Prostate gland (tissue), 2 donors: ENCODE measurements at places on chromosomes 12 and 14.

DNA sequence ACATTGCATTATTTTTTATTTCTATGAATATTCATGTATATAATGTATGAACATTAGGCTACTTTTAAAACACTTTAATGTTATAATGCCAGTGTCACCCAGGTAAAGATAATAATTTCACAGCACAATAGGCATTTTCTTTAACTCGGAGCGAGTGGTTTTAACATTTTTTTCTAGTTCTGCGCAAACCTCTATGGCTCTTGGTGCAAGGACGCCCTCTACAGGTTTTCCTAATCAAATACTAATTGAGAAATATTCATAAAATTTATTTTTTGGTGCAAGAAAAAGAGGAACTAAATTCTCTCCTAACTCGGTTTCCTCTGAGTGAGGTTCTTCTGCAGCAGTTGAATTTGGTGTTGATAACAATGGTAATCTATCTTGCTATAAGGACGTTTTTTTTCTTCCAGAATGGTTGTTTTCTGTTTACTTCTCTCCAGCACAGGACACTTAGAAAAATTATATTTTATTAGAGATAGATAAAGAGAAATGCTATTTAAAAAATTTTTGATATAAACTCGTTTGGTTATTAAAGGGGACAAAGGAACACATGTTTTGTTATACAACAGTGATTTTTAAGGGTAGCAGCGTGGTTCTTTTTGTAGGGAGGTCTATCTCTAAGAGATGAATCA, 2.4 kb upstream of the WIF1 start:
- no peak for DNase-seq

GRCh38 chr14:91375720-91376452, 41.7 kb downstream of the CCDC88C start:
- no peak for DNase-seq

DNA sequence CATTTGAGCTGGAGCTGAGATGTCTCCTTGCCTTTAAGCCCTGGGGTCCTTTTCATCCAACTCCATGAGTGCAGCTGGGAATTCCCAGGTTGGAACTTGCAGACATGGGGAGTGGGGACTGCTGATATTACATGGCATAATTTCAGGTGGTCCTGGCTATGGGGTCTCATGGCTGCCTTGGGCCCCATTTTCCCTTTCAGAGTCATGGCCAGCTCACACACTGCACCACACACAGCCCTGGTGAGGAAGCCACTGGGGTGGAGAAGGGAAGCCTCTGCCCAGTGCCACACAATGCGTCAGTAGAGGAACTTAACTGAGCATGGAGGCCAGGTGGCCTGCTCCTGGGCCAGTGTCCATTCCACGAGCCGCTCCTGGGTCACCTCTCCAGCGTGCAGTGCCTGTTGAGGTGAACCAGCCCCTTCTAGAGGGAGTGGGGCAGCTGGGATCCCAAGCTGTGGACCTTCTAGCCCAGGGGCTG, 17.3 kb upstream of the KRT86 start:
- DNase-seq: no peak

GRCh38 chr14:69042299-69042698, 63.2 kb upstream of the ACTN1 start:
- no peak for DNase-seq
